ENCODE measurements at places on chromosomes 2 and 18.

DNA sequence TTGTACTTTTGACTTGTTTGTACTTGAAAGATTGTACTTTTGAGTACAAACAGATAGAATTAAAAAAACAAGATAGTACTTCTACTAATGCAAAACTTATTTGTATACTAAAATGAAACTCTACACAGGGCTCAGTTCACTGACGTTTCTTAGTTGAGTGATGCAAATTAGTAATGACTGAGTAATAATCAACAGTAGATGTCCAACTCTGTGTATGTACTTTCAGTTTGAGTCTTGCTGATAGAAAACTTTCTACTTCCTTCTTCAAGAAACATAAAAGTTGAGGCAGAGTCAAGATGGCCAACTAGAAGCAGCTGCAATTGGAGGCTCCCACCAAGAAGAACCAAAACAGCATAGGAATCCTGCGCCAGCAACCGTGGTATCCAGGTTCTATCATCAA, 585.0 kb downstream of the NR4A2 start:
- no peak for DNase-seq

GRCh38 chr2:241489733-241490680, 18.4 kb downstream of the STK25 start:
- no peak for DNase-seq

DNA sequence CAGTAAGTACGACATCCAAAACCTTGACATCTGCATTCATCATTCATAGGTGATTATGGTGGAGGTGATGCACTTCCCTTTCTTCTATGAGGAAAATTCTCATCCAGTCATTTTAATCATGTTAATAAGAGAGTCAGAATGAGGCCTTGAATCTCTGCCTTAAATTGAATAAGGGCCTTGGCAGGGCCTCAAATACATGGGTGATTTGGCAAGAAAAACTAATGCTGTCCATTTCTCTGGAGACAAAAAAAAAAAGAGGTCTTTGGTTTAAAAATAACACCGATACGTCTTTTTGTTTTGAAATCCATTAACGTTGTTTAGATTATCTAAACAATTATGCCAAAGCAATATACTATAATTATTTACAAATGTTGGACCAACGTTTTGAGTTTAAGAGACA, 8.1 kb downstream of the COLEC12 start:
- DNase-seq, result no peak

- DNase-seq, result no peak
Observed at GRCh38 chr2:45554742-45555140, 56.3 kb downstream of the SRBD1 start.

DNA sequence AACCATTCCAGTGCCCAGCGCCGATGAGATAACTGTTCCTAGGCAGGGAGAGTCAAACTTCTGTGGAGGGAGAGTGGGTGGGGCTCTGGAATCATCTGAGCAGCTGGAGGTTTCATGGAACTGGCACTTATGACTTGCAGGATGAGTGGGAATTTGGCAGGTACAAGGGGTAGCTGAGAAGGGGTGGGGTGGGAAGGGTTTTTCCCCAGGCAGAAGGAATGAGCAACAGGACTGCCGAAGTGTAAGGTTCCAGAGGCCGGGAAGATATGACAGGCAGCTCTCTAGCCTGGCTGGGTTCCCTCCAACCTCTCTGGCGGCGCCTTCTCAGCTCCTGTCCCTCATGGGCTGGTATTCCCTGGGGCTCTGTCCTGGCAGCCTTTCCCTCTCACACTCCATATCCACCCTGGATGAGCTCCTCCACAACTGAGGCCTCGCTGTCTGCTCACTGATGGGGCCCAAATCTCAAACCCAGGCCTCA, 2.5 kb upstream of the TET3 start:
- DNase-seq, result no peak

DNA sequence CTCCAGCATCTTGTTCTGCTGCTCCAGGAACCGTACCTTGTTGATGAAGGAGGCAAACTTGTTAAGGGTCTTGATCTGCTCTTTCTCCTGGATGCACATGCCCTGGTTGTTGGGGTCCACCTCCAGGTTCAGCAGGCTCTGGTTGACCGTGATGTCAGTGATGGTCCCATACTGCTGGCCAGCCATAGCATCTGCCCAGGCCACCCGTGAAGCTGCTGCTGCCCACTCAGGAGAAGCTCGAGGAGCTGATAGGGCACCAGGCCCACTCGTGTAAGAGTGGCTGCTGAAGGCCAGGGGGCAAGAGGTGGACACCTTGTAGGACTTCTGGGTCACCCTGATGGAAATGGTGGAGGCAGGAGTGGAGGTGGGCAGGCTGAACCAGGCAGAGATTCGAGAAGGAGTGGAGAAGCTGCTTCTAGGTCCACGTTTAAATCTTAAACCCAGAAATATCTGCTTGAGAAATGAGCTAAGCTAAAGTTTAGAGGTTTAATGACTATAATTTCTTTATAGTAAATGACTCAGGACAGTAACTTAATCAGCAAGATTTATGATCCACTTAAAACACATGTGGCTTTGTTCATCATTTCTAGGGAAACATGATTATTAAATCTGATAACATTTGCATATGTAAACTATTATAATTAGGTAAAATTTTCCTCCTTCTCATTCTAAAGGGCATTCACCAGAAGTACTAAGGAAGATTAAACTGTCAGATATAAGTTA, 358.7 kb upstream of the SETBP1 start:
- no peak for DNase-seq

DNA sequence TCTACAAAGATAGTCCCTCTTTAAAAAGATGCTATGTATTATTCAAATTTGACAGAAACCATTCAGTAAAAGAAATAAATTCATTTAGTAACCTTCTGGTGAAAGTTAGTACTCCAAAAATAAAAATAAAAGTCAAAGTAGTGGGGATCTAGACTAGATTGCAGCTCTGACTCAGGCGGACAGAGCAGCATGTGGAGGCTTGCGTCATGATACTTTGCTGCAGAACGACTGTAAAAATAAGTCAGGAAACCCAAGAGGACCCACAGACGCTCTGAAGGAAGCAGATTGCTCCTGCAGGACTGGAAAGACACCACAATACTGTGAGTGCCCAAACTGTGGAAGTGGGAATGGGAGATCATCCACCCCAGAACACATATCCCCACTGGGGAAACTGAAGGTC, 301.9 kb downstream of the RIT2 start:
- no peak for DNase-seq

DNA sequence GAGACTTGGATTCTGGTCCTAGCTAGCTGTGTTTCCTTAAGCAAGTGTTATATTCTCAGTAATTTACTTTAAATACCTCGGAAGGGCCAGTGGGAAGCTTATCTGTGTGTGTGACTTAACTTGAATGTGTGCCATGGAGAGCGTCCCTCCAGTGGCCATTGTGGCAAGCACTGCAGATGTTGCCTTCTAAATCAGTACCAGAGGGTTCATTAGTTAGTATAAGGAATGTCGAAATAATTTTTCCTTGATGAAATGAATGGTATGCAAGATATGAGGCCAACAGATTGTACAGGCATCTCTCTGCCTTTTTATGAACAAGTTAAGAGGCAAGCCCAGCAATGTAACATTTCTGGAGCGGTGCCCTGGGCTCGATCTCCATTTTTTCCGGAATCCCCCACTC, 52.0 kb downstream of the FBXO36 start:
- DNase-seq, result no peak

- DNase-seq, result no peak
Observed at GRCh38 chr2:217415316-217415715, 555.5 kb upstream of the TNP1 start.

- no peak for DNase-seq
Observed at GRCh38 chr2:750628-751027, 73.4 kb upstream of the TMEM18 start.

- no peak for DNase-seq
Observed at GRCh38 chr18:10015941-10016819, 102.4 kb downstream of the VAPA start.

DNA sequence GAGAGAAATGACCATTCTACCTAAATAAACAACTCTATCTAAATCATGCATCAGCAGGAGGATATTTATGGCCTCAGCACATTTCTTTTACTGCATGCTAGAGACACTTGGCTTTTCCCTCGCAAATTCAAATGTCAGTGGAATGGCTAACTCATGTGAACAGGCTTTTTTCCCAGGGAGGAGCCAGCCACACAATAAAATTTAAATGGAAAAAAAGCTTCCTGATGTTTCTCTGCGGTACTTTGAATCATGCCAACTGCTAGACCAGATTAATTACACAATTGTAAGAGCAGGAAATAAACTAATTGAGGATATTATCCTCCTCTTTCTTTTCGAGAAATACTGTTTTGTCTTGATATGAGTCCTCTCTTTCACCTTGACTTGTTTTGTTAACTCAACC, 676.3 kb downstream of the IRS1 start:
- DNase-seq, result no peak

- peak; percentile 55 for DNase-seq
Observed at GRCh38 chr2:218876562-218877219, 4.0 kb upstream of the WNT10A start.

GRCh38 chr2:138475277-138475776, 26.2 kb upstream of the SPOPL start:
- DNase-seq, result no peak

- no peak for DNase-seq
Observed at GRCh38 chr2:179165356-179166000, 99.2 kb downstream of the SESTD1 start.

DNA sequence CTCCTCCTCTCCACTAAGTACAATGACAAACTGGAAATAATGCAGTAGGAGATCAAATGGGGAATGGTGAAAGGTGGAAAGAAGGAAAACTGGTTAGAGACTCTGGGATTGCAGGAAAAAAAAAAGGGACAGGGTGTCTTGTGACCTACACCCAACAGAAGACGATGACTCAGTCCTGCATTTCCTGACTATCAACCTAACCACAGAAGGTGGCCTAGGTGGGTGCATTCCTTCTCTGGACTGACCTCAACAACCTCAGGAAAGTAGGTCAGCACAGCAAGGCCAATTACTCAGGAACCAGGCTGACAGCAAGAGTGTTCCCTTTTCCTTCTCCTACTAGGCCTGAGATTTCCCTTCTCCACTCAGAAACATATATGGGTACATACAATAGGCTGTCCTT, 1386.4 kb upstream of the ZEB2 start:
- no peak for DNase-seq

DNA sequence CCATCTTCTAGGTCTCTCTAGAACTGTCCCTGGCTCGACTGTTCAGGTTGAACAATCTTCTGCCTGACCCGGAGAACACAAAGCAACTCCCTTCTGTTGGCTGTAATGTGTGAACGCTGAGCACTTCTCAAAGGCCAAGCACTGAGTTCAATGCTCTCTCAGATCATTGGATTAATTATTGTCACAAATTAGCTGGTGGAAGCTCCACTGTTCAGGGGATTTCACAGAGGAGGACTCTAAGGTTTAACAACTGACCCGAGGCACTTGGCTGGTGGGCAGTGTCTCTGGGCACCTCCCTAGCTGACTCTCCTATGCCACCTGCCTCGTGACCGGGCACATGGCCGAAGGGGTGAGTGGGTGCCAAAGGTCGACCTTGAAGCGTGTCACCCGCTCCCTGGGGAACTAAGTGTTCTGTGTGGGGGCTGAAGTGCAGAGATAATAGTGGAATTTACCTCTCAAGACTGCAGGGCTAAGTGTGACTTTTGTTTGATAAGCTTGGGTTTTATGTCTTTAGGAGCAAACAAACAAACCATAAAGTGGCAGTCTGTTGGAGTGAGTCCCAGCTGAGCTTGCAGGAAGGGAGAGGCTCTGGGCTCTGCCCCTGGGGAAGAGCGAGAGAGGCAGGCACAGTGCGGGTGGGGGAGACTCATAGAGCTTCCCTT, 64.8 kb downstream of the BCL2L11 start:
- no peak for DNase-seq

GRCh38 chr2:20671036-20671735, 4.2 kb downstream of the GDF7 start:
- no peak for DNase-seq

GRCh38 chr2:40285391-40285790, 166.5 kb downstream of the SLC8A1 start:
- no peak for DNase-seq

DNA sequence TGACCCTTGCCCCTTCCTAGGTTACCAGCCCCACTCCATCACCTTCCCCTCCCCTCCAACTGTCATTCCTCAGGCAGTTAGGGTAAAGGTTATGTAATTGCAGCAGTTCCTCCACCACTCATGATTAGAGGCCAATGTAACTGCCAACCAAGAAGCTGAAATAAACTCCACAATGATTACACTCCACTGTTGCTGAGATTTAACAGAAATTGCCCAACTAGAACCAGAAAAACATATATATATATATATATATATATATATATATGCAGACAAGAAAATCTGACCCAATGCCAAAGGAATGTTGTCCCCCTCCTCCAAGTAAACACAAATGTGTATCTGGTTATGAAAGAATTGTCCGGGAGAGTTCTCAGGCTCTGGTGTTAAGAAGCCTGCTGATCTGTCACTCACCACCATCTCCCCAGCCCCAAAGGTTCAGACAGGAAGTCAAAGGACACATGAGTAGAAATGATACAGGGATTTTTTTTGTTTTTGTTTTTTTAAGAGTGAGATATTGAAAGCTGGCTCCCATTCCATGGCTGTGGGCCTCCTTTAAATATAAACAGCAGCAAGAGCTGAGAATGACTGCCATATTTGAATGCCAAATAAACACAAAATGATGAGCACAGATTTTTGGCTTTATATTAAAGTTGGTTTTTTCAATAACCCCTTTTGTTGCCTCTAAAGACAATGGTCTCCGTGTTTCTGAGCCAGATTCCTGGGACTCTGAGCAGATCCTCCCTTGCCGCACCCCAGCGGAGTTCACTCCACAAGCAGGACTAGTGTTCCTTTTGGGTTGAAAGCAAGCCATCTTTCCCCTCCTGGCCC, 127.2 kb upstream of the MAPRE2 start:
- no peak for DNase-seq

GRCh38 chr2:239756031-239756789, 268.9 kb downstream of the NDUFA10 start:
- no peak for DNase-seq

DNA sequence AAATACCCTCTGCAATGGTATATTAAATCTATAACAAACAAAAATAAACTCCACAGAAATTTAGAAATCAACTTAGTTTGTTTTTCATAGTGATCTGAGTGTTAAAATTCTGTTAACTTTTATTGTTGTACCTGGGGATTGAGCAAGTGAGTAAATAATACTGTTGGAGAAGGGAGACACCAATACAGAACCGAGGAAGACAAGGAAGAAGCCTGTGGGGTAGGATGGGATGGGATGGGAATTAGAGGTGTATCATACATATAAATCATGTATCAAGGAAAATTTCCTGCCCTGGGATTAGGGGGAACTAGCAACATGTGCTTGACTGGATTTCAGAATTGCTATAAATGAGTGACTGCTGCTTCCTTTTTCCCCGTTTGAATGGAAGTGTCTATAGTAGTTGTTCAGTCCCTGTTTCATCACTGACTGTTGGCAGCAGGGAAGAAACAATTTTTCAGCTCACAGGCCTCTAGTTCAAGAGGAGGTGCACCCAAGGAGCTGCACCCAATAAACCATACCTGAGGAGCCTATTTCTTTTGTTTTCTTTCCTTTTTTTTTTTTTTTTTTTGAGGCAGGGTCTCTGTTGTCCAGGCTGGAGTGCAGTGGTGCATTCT, 53.1 kb downstream of the SP110 start:
- DNase-seq, result no peak

- DNase-seq, result peak; percentile 35
Observed at GRCh38 chr2:178194600-178195389, 483 bp downstream of the OSBPL6 start.
